ENCODE measurements at places on chromosomes 1 and 21.
A peak's percentile ranks its signal among the peaks of the same experiment; 100 is the strongest.

DNA sequence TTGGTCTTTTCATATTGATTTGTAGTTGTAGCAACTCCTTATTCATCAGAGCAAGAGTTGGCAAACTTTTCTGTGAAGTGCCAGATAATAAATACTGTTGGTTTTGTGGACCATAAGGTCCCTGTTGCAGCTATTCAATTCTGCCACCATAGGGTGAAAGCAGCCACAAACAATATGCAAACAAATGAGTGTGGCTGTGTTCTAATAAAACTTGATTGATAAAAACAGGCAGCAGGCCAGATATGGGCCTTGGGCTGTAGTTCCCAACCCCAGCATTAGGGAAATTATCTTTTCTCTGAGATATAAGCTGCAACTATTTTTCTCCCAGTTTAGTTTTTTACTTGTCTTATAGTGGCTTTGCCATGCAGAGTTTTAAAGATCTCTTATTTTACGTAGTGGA is 469.2 kb downstream of the SMYD3 start:
- no peak for DNase-seq

GRCh38 chr1:224057461-224058199 is 56.3 kb upstream of the FBXO28 start:
- no peak for DNase-seq

DNA sequence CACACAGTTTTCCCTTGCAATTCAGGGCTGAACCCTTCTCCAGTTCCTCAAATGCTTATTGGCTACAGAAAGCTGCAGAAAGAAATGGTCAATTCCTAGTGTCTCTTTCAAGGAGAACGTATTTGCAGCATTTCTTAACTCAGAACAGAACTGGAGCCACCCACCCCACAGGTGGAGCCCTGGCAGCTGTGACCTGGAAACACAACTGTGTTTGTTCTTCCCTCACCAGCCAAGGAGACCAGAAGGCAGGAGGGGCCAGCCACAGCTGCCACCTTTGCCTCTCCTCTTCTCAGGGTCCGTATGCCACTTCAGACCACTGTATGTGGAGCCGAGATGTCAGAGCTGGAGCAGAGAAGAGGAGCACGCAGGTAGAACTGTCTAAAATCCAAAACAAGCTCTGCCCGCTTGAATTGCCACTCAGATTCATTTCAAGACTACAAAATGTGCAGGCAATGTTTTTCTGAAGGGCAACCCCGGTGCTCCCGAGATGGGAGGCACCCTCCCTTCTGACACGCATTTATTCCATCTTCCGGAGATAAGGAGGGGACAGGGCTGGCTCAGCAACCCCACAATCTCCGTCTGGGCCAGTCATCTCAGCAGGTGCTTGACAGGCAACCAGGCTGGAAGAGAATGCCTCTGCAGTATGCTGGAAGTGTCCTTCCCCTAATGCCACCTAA is 16.7 kb downstream of the CD247 start:
- DNase-seq: no peak

- DNase-seq: no peak
Observed at GRCh38 chr1:162488219-162488618, 9.4 kb upstream of the UHMK1 start.

- DNase-seq: no peak
Observed at GRCh38 chr1:28244549-28245251, 8.8 kb downstream of the ATP5IF1 start.

DNA sequence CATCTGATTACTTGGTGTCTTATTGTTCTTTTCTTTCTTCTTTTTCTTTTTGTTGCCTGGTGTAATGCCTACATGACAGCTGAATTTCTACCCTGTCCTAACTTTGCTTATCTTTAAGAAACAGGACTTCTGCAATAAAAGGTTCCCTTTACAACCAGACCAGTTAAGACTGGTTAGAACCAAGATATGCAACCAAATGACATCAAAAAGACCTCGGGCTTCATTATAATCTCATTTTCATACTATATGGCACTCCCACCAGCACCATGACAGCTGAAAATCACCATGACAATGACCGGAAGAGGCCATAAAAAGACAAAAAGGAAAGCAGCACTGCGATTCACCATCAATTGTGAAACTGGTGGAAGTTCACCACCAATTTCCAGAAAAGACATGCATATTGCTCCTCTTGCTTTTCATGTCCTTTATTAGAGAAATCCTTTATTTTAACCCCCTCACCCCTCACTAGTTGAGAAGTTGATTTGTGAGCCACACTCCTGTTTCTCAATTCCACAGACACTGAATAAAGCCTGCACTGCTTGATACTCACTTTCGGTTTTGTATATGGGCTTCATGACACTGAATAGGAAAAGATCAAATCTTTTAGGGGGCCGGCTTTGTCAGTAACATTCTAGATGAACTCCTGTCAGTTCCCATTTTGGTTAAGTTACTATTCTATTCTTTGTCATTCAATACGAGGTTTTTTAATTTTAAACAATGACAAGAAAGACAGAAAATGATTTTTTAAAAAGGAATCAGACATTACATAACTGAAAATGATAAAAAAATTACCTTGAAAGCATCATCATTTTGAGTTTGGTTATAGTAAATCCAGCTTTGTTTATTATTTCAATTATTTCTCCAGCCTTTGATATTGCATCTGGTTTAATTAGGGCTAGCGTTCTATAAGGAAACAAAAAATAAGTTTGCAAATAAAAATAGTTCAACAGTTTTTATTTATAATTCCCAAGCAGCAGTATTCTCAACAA is 58.1 kb downstream of the NME7 start:
- DNase-seq: no peak

DNA sequence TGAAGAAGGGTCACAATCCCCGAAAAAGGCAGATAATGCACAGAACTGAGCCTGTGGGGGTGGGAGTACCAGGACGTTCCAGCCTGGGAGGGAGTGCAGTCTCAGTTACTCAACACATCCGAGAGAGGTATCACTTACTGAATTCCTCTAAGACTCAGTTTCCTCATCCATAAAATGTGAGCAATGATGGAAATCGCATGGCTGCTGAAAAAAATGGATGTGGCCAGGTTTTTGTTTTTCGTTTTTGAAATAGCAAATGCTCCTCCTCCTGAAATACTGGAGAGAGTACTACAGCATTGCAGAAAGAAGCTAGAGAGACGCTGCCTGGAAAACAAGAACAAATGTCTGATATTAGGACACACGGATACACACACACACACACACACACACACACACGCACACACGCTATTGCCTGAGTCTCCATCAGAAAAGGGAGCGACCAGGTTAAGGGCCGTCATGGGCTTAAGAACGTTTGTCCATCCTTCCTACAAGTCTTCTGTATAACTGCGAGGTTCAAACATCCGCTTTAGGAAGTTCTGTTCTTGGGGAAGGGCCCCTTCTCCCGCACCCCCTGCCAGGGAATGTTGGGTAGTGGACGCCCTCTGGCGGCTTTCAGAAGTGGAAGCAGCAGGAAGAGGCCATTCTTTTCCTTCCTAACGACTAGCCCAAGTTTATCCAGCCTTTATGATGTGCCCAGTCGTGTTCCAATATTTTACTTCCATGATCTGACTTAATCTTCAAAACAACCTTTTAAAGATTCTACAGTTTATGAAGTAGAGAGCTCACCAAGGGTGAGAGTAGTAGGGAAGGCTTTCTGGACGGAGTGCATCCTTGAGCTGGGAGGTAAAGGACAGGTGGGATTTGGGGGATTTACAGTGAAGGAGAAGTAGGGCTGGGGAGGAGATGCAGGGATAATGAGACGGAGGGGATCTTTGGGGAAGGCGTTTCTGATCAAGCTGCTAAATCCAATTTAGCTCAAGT is 699 bp upstream of the NES start:
- peak; percentile 37 for DNase-seq

Data from CD4-positive, alpha-beta memory T cell (primary cell).